Stimulated activated CD4-positive, alpha-beta T cell treated with anti-CD3 and anti-CD28 coated beads, Interleukin-4, amount 100 ng/mL, for 24 hours (primary cell): ENCODE measurements at places on chromosomes 12 and 14.

- no peak for DNase-seq
These were observed 27.1 kb downstream of the TMEM229B start for GRCh38 chr14:67461341-67461985.

- DNase-seq: peak; percentile 80
These were observed 2.7 kb upstream of the TSPAN31 start for GRCh38 chr12:57741844-57742738.

DNA sequence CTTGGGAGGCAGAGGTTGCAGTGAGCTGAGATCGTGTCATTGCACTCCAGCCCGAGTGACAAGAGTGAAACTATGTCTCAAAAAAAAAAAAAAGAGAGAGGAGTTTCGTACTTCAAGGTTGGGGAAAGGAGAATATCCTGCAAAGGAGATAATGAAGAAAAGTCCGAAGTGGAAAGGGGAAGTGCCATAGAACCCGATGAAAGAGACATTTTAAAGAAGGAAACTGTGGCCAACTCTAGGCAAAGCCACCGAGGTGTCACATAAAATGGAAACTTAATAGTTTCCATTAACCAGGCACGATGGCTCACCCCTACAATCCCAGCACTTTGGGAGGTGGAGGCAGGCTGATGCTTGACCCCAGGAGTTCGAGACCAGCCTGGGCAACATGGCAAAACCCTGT, 15.0 kb upstream of the LTBP2 start:
- DNase-seq: no peak

DNA sequence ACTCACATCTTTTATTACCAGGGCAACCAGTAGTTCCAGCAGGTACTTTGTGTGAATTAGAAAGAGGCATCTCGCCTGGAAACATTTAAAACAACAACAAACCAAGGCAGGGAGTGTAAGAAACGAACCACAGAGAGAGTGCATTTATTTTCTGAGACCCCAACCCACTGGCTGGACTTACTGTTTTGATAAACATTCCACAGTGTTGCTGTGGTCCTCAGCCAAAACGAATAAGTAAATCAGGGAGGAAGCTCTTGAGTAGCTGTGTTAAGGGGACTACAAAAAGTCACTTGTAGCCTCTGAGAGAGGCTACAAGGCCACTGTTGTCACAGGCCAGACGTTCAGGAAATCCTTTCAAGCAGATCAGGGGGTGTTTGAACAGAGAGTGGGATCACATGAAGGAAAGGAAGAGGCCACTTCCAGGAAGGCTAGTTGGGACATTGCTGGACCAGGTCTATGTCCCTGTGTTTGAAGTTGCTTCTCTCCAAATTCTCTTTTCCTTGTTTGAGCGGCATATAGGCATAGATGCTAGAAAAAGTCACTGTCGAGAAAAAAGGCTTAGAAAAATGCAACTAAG, 33.8 kb downstream of the DMAC2L start:
- DNase-seq: no peak

GRCh38 chr14:80164991-80165721, 46.1 kb downstream of the DIO2 start:
- DNase-seq: no peak

DNA sequence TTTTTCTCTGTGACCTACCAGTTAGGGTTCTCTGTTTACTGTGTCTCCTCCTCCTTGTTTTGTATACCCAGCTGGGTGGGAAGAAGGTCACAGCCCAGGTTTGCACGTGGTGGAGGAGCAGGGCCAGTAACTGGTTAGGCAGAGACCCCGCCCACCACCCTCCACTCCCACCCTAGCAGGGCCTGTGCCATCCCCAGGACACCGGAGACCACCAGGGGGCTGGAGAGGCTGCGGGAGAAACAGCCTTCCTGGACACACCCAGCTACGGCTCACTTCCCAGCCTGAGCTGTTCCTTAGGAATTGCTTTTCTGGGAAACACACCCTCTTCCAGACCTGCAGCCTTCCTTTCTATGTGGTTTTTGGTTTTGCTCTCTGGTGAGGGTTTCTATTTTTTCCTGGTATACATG, 21.1 kb downstream of the BDKRB2 start:
- DNase-seq: no peak

GRCh38 chr14:87181288-87181687, 811.7 kb downstream of the GALC start:
- DNase-seq: no peak

- no peak for DNase-seq
These were observed 1.2 kb downstream of the SSTR1 start for GRCh38 chr14:38208618-38209562.

- DNase-seq: peak; percentile 64
These were observed 2.7 kb upstream of the GALNT6 start for GRCh38 chr12:51393676-51394545.

- DNase-seq: no peak
These were observed 97.6 kb downstream of the RAD52 start for GRCh38 chr12:851913-852312.

GRCh38 chr12:106585521-106586277, 2.9 kb downstream of the RFX4 start:
- no peak for DNase-seq

DNA sequence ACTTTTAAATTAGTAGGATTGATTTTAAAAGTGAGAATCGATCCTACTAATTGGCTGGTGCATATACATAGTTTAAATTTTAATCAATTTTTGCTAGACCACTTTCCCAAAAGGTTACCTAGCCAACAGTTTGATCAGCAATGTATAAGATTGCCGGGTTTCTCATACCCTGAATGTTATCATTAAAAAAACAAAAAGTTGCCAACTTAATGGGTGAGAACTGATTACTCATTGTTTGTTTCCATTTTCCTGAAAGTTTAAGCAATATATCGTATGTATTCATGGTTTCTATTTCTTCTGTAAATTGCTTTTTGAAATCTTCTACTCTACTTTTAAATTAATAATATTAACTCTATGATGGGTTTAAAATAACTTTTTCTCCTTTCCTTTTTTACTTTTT, 4.4 kb upstream of the MYBPC1 start:
- no peak for DNase-seq

DNA sequence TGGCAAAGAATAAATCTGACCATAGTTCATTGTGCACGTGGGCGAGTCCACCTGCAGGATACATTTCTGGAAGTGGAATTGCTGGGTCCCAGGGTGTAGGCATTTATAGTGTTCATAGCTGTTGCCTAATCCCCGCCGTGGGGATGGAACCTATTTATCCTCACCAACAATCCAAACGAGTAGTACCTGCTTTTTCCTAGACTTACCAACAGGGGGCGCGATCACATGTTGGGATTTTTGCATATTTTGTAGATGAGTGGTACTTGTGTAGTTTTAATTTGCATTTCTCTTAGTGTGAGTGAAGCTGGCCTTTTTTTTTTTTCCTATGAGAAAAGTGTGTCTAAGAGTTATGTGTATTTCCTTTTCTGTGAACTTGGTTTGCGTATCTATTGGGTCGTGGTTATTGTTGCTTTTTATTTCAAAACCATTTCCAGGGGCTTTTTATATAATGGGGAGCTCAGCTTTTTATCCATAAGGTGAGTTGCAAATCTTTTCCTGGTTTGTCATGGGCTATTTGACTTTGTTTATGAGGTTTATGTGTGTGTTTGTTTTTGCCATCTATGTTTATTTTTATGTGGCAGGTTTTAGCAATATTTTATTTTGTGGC, 67.2 kb downstream of the CCDC92 start:
- peak; percentile 78 for DNase-seq

GRCh38 chr14:40188006-40188405, 755.8 kb upstream of the FBXO33 start:
- no peak for DNase-seq

- DNase-seq: no peak
These were observed 219.1 kb upstream of the C14orf180 start for GRCh38 chr14:104360501-104360900.

- no peak for DNase-seq
These were observed 9.6 kb downstream of the TBX5 start for GRCh38 chr12:114396153-114396868.

DNA sequence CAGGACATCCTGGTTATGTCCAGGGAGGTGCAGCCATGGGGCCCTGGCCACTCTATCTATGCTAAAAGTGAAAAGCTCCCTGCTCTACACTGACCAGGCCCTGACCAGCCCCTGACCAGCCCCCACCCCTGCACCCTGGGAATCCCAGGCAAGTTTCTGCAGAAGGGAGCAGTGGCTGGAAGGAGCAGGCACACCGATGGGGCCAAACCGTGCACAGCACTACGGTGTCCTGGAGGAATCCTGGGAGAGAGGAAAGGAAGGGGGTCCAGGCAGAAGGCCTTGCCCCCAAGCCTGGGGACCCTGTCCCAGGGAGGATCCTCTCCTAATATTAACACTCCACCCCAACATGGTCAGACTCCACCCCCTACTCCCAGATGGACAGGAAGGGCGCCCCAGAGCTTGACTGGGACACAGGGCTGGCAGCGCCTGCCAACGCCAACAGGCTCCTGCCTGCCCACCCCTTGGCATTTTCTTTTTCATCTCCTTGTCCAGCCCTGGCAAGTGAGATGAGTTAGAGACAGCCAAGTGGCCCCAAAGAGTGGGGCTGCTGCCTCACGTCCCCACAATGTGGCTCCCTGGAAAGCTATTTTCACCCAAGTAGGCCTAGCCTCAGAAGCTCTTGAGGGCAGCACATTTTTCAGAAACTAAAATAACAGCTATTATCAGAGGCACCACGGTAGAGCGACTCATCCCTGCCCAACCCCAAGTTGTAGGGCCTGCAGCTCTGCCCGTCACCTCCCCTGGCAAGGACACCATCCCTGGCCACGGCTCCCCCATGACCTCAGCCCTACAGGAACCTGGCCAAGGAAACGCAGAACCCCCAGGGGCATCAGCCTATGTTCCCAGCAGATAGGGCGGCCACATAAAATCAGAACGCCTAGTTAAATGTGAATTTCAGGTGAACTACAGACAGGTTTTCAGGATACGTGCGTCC, 82.6 kb downstream of the SCARB1 start:
- DNase-seq: no peak

- no peak for DNase-seq
These were observed 30.5 kb upstream of the PLEKHG3 start for GRCh38 chr14:64673748-64674147.

- DNase-seq: no peak
These were observed 34.5 kb downstream of the HMGA2 start for GRCh38 chr12:65858831-65859230.

DNA sequence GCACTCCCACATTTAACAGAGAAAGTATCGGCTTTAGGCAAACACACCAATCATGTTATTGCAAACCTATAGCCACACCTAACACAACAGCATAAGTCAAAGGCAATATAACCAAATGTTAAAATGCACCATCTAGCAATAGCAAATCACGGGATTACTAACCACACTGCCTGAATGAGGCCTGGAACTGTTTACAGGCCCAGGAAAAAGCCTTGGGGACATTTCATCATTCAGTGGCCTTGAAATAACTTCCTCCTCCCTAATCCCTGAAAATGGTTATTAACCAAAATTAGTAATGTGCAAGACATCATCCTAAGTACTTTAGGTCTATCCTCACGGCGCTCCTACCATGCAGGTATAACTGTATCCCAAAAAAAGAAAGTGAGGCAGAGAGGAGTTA, 2.3 kb downstream of the GALC start:
- no peak for DNase-seq
